Spleen (tissue), 13 donors: ENCODE measurements at places on chromosomes 7 and 10. TPM values are rescaled to one million over a fixed set of nuclear protein-coding genes. Genes with fewer than 3 reads are reported as not detected.

DNA sequence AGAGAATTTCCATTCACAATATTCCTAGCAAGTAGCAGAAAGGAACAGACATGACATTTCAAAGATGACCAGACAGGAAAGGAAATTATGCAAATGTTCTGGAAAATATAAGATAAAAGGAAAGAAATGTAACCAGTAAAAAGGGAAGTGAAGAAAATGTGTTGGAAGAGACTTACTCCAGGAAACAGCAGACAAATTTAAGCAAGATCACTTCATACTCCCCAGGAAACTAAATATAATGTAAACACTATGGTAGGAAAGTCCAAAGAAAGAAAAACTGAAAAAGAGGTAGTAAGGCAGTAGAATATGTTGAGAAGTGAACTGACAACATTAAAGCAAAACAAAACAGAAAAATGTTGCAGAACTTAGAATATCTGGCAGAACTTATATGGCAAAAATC, 6.4 kb upstream of the ST8SIA6 start:
- no peak for DNase-seq
- H3K4me3 ChIP-seq, result no peak overlapping the region
- H3K27me3 ChIP-seq, result peaks cover 4% of the 10 kb centered on the region
- H3K27ac ChIP-seq, result no peak overlapping the region
- H3K4me1 ChIP-seq, result no peaks in the 10 kb centered on the region

GRCh38 chr10:125133696-125134482, 26.5 kb downstream of the CTBP2 start:
- no peaks in the 10 kb centered on the region for H3K36me3 ChIP-seq
- no peaks in the 10 kb centered on the region for H3K27me3 ChIP-seq
- H3K4me1 ChIP-seq, result no peaks in the 10 kb centered on the region
- no peak overlapping the region for H3K27ac ChIP-seq

- H3K4me3 ChIP-seq, result no peak overlapping the region
- H3K4me1 ChIP-seq, result no peaks in the 10 kb centered on the region
- H3K27ac ChIP-seq, result no peak overlapping the region
- no peaks in the 10 kb centered on the region for H3K27me3 ChIP-seq
Measured at GRCh38 chr7:116100626-116101025, 70.1 kb upstream of the TFEC start.

DNA sequence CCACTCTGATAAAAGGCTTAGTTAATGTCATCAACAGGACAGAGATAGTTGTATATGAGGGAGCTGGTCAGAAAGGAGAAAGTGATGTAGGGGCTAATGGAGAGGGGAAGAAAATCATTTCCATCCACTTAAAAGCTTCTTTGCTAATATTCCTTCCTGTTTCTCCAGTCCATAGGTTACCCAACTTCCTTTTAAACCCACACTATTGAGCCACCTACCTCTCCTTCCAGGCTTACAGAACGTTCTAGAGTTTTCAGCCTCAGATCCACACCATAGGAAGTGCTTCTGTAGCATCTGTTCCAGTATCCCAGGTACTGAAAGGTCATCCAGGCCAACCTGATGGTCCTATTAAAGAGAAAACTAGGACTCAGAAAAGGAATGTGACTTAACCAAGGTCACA, 28.2 kb downstream of the STRIP2 start:
- H3K4me3 ChIP-seq, result no peak overlapping the region
- peaks cover 9% of the 10 kb centered on the region for H3K36me3 ChIP-seq
- H3K27me3 ChIP-seq, result no peaks in the 10 kb centered on the region
- no peaks in the 10 kb centered on the region for H3K4me1 ChIP-seq
- no peak for DNase-seq

GRCh38 chr10:56383806-56384205, 22.7 kb upstream of the ZWINT start:
- H3K27me3 ChIP-seq, result no peaks in the 10 kb centered on the region
- no peaks in the 10 kb centered on the region for H3K4me1 ChIP-seq
- no peak overlapping the region for H3K27ac ChIP-seq
- H3K4me3 ChIP-seq, result no peak overlapping the region
- no peak for DNase-seq

DNA sequence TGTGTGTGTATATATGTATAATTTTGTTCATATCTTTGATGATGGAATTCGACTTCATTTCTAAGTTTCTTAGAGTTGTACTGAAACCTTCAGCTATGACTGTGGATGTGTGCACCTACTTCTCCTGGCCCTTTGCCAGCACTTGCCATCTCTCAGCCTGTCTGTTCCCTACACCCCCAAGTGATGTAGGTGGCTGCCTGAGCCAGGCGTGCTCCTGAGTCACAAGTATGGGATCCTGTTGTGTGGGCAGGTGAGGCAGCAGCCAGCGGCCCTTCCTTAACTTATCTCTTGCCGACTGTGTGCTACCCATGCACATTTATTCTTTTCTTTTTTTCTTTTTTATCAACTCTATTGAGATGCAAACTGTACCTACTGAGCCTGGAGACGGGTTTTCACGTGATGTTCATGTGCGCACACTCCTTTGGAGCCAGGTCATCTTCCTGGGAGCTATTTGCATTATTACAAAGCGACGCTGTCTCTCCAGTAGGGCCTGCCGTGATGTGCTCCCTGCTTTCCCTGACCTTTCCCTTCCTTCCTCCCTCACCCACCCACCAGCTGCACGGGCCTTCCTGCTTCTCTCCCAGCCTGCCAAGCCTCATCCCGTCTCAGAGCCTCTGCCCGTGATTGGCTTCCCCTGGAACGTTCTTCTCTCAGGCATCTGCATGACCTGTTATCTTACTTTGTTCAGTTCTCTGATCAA, 31.3 kb upstream of the GALNT11 start:
- H3K36me3 ChIP-seq, result no peaks in the 10 kb centered on the region
- no peaks in the 10 kb centered on the region for H3K27me3 ChIP-seq
- H3K4me1 ChIP-seq, result no peaks in the 10 kb centered on the region
- H3K4me3 ChIP-seq, result no peak overlapping the region

GRCh38 chr10:83542774-83543411, 596.4 kb upstream of the GHITM start:
- no peaks in the 10 kb centered on the region for H3K27me3 ChIP-seq
- H3K27ac ChIP-seq, result no peak overlapping the region
- H3K4me1 ChIP-seq, result no peaks in the 10 kb centered on the region
- DNase-seq, result no peak

- H3K27ac ChIP-seq, result no peak overlapping the region
- H3K36me3 ChIP-seq, result no peaks in the 10 kb centered on the region
- peaks cover 8% of the 10 kb centered on the region for H3K4me1 ChIP-seq
- DNase-seq, result no peak
Measured at GRCh38 chr7:28358423-28358868, 53.9 kb upstream of the CREB5 start.

GRCh38 chr7:140902303-140902953, 22.3 kb downstream of the BRAF start:
- no peak overlapping the region for H3K27ac ChIP-seq
- no peak overlapping the region for H3K4me3 ChIP-seq
- no peaks in the 10 kb centered on the region for H3K36me3 ChIP-seq
- no peaks in the 10 kb centered on the region for H3K4me1 ChIP-seq
- DNase-seq, result no peak

DNA sequence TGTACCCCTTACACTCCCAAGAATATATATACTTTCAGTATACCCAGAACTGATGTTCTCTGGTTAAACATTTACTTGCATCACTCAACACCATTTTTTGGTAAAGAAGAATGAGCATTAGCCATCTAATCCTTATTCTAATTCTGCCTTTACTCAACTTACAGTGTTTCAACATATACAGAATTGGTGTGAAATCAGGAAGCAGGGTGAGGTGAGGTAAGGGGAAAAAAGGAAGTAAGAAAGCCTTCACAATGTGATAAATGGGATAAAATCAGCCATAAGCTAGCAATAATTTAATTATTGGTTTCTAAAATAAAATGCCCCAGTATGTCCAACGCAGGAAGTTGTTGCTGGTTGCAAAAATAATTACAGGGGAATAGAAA, 605.4 kb downstream of the KCNMA1 start:
- peaks cover 5% of the 10 kb centered on the region for H3K4me1 ChIP-seq
- H3K4me3 ChIP-seq, result no peak overlapping the region
- no peaks in the 10 kb centered on the region for H3K27me3 ChIP-seq
- H3K36me3 ChIP-seq, result no peaks in the 10 kb centered on the region

- no peaks in the 10 kb centered on the region for H3K27me3 ChIP-seq
- DNase-seq, result no peak
- H3K36me3 ChIP-seq, result no peaks in the 10 kb centered on the region
- H3K4me3 ChIP-seq, result no peak overlapping the region
- H3K27ac ChIP-seq, result no peak overlapping the region
- H3K4me1 ChIP-seq, result no peaks in the 10 kb centered on the region
Measured at GRCh38 chr10:31261511-31262311, 57.3 kb upstream of the ZEB1 start.

GRCh38 chr7:50856806-50857205, 74.1 kb upstream of the GRB10 start:
- H3K27me3 ChIP-seq, result no peaks in the 10 kb centered on the region
- H3K27ac ChIP-seq, result no peak overlapping the region
- H3K36me3 ChIP-seq, result no peaks in the 10 kb centered on the region
- no peak for DNase-seq
- no peak overlapping the region for H3K4me3 ChIP-seq

GRCh38 chr10:120075349-120075748, 182.8 kb downstream of the SEC23IP start:
- H3K27ac ChIP-seq, result no peak overlapping the region
- H3K27me3 ChIP-seq, result no peaks in the 10 kb centered on the region
- no peak overlapping the region for H3K4me3 ChIP-seq
- no peaks in the 10 kb centered on the region for H3K36me3 ChIP-seq
- H3K4me1 ChIP-seq, result no peaks in the 10 kb centered on the region

- H3K4me3 ChIP-seq, result no peak overlapping the region
- H3K27me3 ChIP-seq, result no peaks in the 10 kb centered on the region
- H3K36me3 ChIP-seq, result no peaks in the 10 kb centered on the region
Measured at GRCh38 chr10:66837335-66837734, 88.5 kb upstream of the LRRTM3 start.

DNA sequence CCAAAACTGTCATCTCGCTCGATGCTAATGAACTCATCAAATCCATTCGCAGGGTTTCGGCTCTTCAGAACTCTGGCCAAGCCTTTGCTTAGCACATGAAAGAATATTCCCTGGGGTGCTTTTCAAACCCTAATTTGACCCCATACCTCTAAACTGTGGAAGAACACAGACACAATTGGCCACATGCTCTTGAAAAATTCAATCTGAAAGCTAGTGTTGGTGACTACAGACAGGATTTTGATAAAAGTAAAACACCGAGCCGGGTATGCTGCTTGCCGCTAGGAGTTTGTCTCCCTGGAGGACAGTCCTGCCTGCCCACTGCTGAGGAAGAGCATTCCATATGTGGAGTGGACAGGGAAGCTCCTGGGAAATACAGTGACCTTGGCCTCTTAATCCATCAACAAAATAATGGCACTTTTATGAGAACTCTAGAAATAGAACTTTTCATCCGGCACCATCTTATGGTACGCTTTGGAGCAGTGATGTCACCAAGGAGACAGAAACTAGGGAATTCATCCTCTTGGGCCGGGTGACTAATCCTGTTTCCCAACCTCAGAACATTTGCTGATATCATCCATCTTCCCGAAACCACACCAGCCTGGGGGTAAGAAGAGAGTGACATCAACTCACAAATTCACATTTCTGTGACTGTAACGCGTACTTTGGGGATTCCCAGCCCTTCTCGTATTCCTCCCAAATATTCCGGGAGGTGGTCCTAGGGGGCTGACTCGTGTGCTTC, 34.2 kb downstream of the MTURN start:
- no peaks in the 10 kb centered on the region for H3K36me3 ChIP-seq
- no peaks in the 10 kb centered on the region for H3K27me3 ChIP-seq

- no peak overlapping the region for H3K27ac ChIP-seq
- H3K36me3 ChIP-seq, result no peaks in the 10 kb centered on the region
- H3K27me3 ChIP-seq, result no peaks in the 10 kb centered on the region
Measured at GRCh38 chr10:49107111-49107886, 8.0 kb downstream of the VSTM4 start.

DNA sequence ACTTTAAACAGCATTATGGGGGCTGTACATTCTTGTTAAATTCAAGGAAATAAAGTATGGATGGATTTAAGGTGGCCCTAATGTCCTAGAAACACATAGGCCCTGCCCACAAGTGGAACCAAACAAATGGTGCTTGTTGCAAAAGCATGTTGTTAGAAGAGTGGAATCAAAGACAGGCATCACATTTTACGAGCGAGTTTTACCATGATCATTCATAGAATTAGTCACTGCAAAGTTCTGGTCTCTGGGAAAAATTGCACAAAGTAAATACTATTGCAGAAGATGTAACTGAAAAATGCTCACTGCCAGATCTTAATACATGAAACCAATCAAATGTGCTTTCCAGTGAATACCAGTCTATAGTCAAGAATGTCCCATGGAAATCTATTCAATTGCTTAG, 677.1 kb downstream of the PARD3 start:
- H3K36me3 ChIP-seq, result no peaks in the 10 kb centered on the region
- no peak overlapping the region for H3K4me3 ChIP-seq
- H3K4me1 ChIP-seq, result no peaks in the 10 kb centered on the region
- no peak overlapping the region for H3K27ac ChIP-seq
- DNase-seq, result no peak

GRCh38 chr10:122696687-122697086, 3.0 kb downstream of the C10orf120 start:
- H3K27me3 ChIP-seq, result peaks cover 3% of the 10 kb centered on the region
- H3K36me3 ChIP-seq, result no peaks in the 10 kb centered on the region
- no peak overlapping the region for H3K4me3 ChIP-seq
- DNase-seq, result no peak
- H3K4me1 ChIP-seq, result no peaks in the 10 kb centered on the region

DNA sequence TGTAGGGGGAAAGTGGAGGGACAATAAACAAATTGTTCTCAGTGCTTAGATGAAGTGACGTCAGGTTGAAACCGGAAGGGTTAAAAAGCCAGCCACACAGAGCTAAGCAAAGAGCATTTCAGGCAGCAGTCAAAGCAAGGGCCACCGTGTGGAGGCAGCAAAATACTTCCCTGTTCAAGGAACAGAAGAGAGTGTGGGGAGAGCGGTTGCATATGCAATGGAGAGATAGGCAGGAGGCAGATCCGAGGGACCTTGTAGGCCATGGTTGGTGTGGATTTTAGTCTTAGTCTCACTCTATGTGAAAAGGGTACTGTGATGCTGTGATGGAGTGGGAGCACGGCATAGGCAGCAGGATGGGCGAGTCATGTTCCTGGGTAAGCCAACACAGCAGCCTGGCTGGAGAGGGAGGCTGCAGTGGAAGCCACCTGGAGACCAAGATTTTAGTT, 3.8 kb upstream of the STN1 start:
- H3K27ac ChIP-seq, result no peak overlapping the region
- no peak for DNase-seq
- no peaks in the 10 kb centered on the region for H3K27me3 ChIP-seq
- H3K4me3 ChIP-seq, result no peak overlapping the region

- H3K27me3 ChIP-seq, result no peaks in the 10 kb centered on the region
- no peak overlapping the region for H3K27ac ChIP-seq
- no peaks in the 10 kb centered on the region for H3K4me1 ChIP-seq
- DNase-seq, result no peak
- H3K36me3 ChIP-seq, result no peaks in the 10 kb centered on the region
Measured at GRCh38 chr7:143429770-143430698, 13.2 kb upstream of the TAS2R60 start.

GRCh38 chr10:107814865-107815487, 650.5 kb upstream of the SORCS1 start:
- H3K27ac ChIP-seq, result no peak overlapping the region
- no peaks in the 10 kb centered on the region for H3K36me3 ChIP-seq
- H3K4me3 ChIP-seq, result no peak overlapping the region

Gene GRID1
- total RNA-seq, result 0.10 TPM

Gene NUB1
- 66.8 TPM for total RNA-seq

Gene ZNF853
- 4.5 TPM for total RNA-seq

Gene JAKMIP3
- total RNA-seq, result 0.43 TPM

Gene PAPOLB
- not detected for total RNA-seq

Gene BHLHA15
- total RNA-seq, result 19.1 TPM

Gene TMEM213
- not detected for total RNA-seq

Gene AZGP1
- total RNA-seq, result not detected

Gene CALHM1
- total RNA-seq, result 0.52 TPM

Gene RINT1
- total RNA-seq, result 27.1 TPM

Gene GATA3
- total RNA-seq, result 3.9 TPM

Gene ADAM12
- total RNA-seq, result 0.98 TPM

Gene ICA1
- 18.6 TPM for total RNA-seq

Gene ADRA2A
- 48.1 TPM for total RNA-seq

Gene MNX1
- total RNA-seq, result 0.85 TPM
